CD14-positive monocyte (primary cell): ENCODE measurements at places on chromosomes 1 and 21.

GRCh38 chr1:154840269-154841176, 29.6 kb downstream of the KCNN3 start:
- H3K36me3 ChIP-seq = no peaks in the 10 kb centered on the region
- no peak overlapping the region for H3K4me3 ChIP-seq
- no peak overlapping the region for H3K27ac ChIP-seq
- H3K27me3 ChIP-seq = no peaks in the 10 kb centered on the region

- no peak overlapping the region for H3K4me3 ChIP-seq
- H3K27ac ChIP-seq = no peak overlapping the region
- H3K4me1 ChIP-seq = no peaks in the 10 kb centered on the region
- DNase-seq = no peak
- H3K27me3 ChIP-seq = no peaks in the 10 kb centered on the region
Observed at GRCh38 chr21:31471865-31472264, 127.8 kb upstream of the TIAM1 start.

DNA sequence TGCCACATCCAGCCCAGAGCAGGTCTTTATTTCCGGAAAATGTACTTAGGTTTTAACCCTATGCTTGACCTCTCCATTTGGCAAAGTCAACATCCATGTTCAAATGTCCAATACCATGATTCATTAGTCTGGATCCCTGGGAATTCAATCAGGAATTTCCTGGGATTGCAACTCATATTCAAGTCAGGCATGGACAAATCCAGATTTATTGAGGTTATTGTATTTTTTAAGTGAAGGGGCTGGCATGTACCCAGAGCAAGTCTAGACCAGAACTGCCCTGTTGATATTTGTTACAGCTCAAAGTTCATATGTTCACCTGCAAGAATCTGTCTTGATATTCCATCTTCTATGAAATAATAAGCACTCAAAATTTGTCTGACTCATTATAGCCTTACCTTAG, 521.1 kb downstream of the ADGRL2 start:
- no peaks in the 10 kb centered on the region for H3K4me1 ChIP-seq
- no peaks in the 10 kb centered on the region for H3K27me3 ChIP-seq
- H3K4me3 ChIP-seq = no peak overlapping the region
- H3K36me3 ChIP-seq = no peaks in the 10 kb centered on the region
- DNase-seq = no peak

DNA sequence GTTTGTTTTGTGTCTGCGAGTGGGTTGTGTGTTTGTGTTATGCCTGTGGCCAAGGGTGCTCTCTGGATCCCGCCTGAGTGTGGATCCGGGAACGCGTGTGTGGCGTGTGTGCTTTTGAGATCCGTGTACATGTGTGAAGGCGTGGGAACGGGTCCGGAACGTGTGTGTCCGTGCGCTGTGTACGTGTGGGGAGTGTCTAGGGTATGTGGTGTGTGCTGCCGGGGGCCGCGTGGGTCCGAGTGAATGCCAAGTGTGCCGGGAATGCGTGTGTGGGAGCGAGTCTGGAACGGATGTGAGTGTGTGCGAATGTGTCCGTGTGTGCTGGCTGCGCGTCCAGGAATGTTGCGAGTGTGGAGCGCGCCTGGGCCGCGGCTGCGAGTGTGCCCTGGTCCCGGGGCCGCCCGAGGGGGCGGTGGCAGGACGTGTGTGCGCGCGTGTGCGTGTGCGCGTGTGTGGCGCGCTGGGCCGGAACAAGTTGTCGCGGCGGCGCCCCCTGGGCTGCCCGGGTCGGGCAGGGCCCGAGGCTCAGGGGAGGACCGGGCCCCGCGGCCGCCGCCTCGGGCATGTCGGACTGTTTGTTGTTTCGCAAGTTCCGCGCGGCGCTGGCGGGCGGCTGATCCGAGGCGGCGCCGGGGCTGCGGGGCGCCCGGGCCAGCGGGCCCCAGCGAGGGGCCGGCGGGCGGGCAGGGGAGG, 953 bp downstream of the PTPRU start:
- peak; percentile 51 for DNase-seq
- H3K4me3 ChIP-seq = peak overlapping the region; percentile 77
- H3K27ac ChIP-seq = no peak overlapping the region

GRCh38 chr1:222898191-222898527, 83.3 kb downstream of the DISP1 start:
- no peak overlapping the region for H3K4me3 ChIP-seq
- no peak for DNase-seq
- H3K27me3 ChIP-seq = no peaks in the 10 kb centered on the region
- no peak overlapping the region for H3K27ac ChIP-seq
- no peaks in the 10 kb centered on the region for H3K36me3 ChIP-seq

- no peaks in the 10 kb centered on the region for H3K36me3 ChIP-seq
- no peak overlapping the region for H3K27ac ChIP-seq
- no peaks in the 10 kb centered on the region for H3K27me3 ChIP-seq
- DNase-seq = no peak
Observed at GRCh38 chr1:61979729-61980128, 214.9 kb upstream of the L1TD1 start.
